ENCODE measurements at places on chromosomes 1 and 21. TPM values are rescaled to one million over a fixed set of nuclear protein-coding genes. Genes with fewer than 3 reads are reported as not detected.

DNA sequence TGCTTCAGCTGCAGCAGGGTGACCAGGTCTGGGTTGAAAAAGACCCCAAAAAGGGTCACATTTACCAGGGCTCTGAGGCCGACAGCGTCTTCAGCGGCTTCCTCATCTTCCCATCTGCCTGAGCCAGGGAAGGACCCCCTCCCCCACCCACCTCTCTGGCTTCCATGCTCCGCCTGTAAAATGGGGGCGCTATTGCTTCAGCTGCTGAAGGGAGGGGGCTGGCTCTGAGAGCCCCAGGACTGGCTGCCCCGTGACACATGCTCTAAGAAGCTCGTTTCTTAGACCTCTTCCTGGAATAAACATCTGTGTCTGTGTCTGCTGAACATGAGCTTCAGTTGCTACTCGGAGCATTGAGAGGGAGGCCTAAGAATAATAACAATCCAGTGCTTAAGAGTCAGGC, 2.9 kb downstream of the C1QA start:
- no peak for ATAC-seq
- no peaks in the 10 kb centered on the region for H3K36me3 ChIP-seq
- H3K4me1 ChIP-seq, result no peaks in the 10 kb centered on the region

GRCh38 chr21:42703136-42703908, 49.9 kb downstream of the PDE9A start:
- no peak overlapping the region for H3K27ac ChIP-seq
- no peaks in the 10 kb centered on the region for H3K4me1 ChIP-seq
- H3K27me3 ChIP-seq, result no peaks in the 10 kb centered on the region

GRCh38 chr1:244319283-244320132, 132.2 kb downstream of the ADSS2 start:
- H3K4me1 ChIP-seq, result peaks cover 15% of the 10 kb centered on the region
- H3K4me3 ChIP-seq, result peak overlapping the region; percentile 54
- H3K27me3 ChIP-seq, result no peaks in the 10 kb centered on the region
- no peaks in the 10 kb centered on the region for H3K36me3 ChIP-seq
- peak; percentile 92 for ATAC-seq

ZFP69 gene
- total RNA-seq, result 3.4 TPM

AMY1A gene
- total RNA-seq, result not detected

FAAH gene
- 2.1 TPM for total RNA-seq

CCDC27 gene
- total RNA-seq, result not detected
